ENCODE measurements at places on chromosomes 2 and 18.

GRCh38 chr18:21361307-21361880 lies 119.4 kb downstream of the GREB1L start:
- DNase-seq: no peak

GRCh38 chr18:78974115-78974761 lies 5.4 kb upstream of the SALL3 start:
- no peak for DNase-seq

DNA sequence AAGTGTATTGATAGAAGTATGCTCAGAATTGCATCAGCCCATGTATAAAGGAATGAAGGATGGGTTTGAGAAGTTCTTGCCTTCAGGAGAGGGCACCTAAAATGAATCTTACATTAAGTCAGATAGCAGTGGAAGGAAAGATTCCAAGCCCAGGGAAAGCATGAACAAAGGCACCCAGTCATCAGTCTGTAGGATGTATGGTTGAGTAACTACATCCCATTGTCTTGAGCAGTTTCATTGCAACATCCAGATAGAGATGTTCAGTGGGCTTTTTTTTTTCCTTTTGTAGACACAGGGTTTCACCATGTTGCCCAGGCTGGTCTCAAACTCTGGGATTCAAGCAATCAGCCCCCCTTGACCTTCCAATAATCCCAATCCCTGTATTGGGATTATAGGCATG lies 80.7 kb downstream of the ARHGAP28 start:
- no peak for DNase-seq

GRCh38 chr2:111041398-111042202 lies 79.1 kb upstream of the BCL2L11 start:
- no peak for DNase-seq
